ENCODE measurements at places on chromosomes 1 and 21.
A peak's percentile ranks its signal among the peaks of the same experiment; 100 is the strongest.

- no peak for DNase-seq
Measured at GRCh38 chr1:181312946-181313345, 170.4 kb upstream of the CACNA1E start.

GRCh38 chr1:41713557-41714327, 205.0 kb downstream of the HIVEP3 start:
- no peak for DNase-seq

DNA sequence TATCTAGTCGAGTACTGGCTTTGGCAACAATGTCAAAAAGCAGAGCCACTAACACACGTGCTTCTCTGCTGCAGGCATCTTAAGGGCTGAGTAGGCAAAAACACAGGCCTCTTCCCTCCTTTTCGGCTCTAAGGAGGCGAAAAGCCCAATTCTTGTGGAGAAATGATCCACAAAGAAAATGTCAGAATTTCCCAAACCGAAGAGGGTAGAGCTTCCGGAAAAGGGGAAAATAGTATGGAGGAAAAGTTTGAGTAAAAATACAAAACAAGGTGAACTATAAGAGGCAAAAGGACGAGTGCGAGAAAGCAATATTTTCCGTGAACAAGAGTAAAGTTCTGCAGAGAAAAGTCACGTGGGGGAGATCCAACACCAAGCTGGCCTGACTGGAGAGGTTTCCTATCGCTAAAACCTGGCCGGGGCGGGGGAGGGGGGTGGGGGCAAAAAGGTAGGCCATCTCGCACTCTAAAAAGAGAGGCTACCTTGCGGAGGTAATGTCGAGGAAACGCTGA, 551 bp downstream of the ZRANB2 start:
- DNase-seq, result peak; percentile 50

DNA sequence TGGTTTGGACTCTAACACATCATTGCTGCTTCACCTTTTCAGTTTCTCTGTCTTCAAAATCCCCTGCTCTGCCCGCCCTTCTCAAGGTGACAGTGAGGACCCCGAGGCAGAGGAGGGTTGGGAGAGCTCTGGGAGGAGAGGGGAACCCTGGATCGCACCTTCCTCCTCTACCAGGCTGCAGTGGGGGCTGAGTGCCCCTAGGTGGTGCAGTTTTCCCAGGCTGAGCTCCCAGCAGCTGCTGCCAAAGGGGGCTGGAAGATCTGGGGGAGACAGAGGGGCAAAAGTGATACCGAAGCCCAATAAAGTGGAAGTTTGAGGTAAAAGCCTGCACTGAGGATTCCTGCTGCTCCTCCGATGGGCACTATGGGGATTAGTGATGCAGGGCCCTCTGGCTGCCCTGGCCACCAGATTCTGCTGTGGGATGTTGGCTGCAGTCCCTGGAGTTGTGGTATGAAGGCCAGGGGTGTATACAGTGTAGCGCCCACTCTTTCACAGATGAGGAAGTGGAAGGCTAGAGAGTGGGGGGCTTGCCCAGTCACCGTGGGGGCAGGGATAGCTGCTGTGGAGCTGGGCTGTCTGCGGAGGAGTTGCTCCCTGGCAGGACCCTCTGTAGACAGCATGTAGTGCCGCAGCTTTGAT, 40.7 kb upstream of the SCMH1 start:
- DNase-seq, result peak; percentile 34

DNA sequence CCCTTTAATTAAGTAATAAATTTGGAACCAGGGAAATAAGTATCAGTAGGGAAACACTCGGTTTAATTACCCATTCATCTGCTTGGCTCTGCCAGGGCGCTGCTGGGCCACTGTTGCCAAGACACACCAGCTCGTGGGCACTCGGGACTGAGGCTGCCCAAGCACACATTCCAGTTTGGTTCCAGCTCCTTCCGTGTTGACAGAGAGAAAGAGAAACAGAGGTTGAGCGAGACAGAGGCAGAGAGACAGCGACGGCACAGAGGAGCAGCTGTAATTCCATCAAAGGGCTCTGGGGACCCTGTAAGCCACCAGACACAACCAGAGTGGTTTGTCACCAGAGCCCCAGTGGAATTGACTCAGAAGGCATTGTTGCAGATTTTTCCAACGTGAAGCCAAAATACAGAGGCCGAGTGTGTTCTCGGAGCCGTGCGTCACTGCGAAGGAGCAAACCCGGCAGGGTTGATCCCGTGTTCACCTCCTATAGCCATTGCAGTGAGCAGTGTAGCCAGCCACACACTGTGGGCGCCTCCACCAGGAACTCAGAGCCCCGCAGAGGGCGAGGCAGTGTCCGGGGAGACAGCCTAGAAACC, 33.5 kb downstream of the SYF2 start:
- peak; percentile 20 for DNase-seq

GRCh38 chr1:235403593-235403992, 36.4 kb downstream of the TBCE start:
- DNase-seq, result no peak

DNA sequence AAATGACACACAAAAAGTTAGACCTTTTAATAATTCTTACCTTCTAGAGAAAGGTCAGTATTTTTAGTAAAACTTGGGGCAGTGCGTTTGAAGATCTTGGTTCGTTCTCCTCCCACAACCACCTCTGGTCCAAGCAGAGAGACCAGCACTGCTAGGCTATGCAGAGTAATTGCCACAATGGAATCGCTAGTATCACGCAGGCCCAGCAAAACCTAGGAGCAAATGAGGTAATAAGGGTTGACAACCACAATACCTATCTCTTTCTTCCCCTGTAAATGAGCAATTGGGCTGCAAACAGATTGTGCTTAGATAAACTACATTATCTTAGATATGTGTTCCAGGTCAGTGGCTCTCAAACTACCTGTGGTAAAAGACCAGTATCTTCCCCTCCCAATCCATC, 34.7 kb downstream of the SCYL3 start:
- DNase-seq, result no peak

Measured in G401 (cell line).